ENCODE measurements at places on chromosomes 5 and 9.

GRCh38 chr5:152462021-152462721 is 57.1 kb upstream of the NMUR2 start:
- DNase-seq = peak; percentile 4

GRCh38 chr5:152246401-152246800 is 158.7 kb downstream of the NMUR2 start:
- DNase-seq = no peak

DNA sequence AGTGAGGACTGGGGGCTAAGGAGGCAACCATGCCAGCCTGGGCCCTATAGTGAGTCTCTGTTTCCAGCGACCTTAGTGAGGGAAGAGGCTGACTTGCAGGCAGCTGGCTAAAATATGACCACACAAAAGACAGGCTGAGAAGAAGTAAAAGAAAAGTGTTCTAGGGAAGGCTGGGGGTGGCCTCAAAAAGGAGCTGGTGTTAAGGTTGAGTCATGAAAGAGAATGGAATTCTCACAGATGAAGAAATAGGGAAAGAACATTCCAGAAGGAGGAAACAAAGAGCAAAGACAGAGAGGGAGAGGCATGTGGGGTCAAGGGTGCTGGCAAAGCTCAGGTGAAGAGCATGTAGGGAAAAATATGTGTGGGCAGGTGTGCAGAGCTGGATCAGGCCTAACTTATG is 302.7 kb upstream of the RFX3 start:
- DNase-seq = no peak

- no peak for DNase-seq
These were observed 2.0 kb upstream of the ROPN1L start for GRCh38 chr5:10439692-10440091.

DNA sequence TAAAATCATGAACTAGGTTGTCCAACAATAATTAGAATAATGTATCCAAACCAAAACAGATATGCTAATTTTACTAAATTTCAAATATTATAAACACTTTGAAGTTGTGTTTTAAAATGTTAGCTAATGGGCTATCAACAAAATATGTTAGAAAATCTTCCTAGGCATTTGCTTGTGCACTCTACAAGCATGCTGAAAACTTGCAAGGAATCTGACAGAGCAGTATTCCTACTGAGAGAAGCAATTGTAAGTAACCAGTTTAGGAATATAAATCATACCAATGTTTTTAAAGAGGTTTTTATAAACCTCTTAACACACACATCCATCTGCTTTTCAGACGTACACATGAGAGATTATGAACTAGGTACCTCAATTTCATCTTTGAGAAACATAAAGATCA is 228.4 kb upstream of the TBCA start:
- DNase-seq = no peak

DNA sequence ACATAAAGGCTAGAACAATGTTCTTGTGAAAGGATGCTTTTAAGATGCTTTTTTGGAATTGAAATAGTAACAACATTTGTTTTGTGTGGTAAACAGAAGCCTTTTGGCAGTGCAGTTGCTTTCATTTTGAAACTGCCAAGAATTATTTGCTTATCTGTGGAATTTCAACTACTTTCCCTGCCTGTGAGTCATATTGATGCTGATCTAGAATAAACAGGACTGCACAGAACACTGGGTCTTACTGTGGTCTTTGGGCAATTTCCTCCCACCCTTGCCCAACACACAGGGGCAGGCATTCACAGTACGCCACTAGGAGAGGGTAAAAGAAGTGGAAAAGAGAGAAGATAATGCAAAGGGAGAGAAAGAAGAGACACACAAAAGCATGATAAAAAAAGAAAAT is 483.7 kb downstream of the ELAVL2 start:
- DNase-seq = no peak

DNA sequence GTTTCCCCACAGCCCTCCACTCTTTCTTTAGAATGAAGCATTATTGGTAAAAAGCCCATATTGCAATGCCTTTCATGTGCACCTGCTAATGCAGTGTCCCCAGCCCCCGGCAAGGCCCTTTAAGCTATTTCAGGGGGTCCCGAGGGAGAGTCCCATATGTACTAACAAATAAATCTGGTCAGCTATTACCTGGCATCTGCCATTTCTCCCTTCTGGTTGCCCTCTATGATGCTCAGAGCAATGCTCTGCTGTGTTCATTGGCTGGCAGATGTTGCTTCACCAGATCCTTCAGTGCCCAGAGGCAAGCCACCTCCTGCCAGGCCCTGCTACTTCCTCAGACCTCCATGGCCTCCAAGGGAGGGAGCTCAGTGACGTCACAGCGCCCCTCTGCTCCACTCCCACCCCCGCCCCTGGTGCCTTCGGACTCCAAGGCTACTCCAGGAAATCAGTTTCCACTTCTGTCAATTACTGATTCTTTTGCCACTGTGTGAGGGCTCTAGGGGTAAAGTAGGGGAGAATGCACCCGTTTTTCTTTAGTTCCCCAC is 201.1 kb upstream of the GLRA1 start:
- DNase-seq = no peak

DNA sequence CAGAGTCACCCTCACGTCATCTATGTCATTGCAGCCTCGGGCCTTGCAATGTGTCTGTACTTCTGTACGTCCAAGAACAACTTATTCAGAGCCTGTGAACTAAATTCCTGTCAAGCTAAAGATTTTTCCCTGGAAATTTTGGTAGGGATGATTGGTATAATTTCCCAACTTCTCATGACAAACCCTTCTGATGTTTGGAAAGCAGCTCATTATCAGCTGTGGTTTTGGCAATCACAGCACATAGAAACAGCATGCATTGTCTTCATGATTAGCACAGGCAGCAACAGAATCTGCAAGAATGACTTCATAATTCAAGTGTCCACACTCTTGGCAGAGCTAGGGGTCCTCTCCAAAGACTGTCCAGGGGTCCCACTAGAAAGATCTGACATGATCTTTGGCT is 49.5 kb downstream of the APBA1 start:
- no peak for DNase-seq

DNA sequence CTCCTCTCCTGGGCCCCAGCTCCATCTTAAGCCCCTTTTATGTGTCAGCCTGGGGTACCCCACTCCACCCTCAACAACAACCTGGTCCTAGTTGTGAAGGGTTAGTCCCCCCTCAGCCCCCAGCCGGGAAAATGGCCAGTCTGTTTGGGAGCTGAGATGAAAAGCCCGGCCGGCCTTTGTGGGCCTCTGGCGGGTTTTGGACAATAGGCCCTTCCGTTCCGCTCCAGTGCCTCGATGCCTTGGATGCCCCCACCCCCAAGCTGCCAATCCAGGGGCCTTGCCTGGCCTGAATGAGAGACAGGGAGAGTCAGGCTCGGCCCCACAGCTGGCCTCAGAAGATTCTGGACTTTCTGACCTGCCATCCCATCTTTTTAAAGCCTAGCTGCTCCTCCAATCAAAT is 9.2 kb downstream of the CNTFR start:
- peak; percentile 26 for DNase-seq

- no peak for DNase-seq
These were observed 7.2 kb downstream of the RNF145 start for GRCh38 chr5:159202151-159202550.

DNA sequence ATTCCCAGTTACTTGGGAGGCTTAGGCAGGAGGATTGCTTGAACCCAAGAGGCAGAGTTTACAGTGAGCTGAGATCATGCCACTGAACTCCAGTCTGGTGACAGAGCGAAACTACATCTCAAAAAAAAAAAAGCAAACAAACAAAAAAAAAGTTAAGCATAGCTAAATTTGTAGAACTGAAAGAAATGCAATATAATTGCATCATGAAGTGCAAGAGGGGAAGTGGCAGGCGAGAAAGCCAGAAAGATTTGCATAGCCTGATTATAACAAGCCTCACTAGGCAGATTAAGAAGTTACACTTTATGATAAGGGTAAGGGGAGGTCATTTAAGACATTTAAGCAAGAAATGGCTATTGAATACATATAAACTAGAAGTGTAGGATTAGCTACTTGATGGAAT is 187.1 kb downstream of the EDIL3 start:
- DNase-seq = no peak

DNA sequence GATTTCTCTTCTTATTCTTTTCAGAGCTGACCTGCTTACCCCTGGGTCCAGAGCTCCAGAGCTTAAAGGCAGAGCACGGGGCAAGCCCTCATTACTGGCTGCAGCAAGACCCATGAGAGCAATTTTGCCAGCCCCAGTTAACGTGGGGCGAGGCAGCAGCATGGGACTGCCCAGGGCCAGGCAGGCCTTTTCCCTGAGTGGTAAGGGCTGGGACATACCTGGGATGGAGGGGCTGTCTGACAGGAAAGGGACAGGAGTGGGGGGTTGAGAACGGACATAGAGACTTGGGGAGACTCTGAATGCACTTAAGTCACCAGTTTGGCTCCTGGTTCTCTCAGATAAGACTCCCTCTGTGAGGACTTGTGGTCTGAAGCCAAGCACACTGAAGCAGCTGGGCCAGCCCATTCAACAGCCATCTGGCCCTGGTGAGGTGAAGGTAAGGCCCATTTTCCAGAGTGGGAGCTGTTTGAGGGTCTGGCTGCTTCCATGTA is 26.2 kb downstream of the HMGXB3 start:
- no peak for DNase-seq

DNA sequence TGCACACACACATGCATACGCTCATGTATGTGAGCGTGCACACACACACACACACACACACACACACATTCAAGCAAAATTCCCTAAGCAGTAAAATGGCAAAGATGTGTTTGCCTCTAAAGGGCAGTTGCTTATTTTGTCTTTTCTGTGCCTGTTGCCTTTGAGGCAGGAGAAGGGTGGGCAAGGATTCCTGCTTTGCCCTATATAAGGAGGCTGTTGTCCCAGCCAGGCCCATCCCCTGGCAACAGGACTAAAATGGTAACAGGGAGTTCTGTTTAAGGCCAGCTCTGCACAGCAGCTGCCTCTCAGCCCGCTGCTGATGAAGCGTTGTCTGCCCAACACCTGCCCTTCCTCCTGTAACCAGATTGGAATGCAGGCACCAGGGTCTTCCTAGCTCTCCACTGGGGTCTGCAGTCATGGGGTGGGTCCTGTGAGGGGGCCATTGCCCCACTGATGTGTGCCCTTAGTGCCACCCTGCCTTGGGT is 64.4 kb downstream of the PPARGC1B start:
- DNase-seq = no peak

DNA sequence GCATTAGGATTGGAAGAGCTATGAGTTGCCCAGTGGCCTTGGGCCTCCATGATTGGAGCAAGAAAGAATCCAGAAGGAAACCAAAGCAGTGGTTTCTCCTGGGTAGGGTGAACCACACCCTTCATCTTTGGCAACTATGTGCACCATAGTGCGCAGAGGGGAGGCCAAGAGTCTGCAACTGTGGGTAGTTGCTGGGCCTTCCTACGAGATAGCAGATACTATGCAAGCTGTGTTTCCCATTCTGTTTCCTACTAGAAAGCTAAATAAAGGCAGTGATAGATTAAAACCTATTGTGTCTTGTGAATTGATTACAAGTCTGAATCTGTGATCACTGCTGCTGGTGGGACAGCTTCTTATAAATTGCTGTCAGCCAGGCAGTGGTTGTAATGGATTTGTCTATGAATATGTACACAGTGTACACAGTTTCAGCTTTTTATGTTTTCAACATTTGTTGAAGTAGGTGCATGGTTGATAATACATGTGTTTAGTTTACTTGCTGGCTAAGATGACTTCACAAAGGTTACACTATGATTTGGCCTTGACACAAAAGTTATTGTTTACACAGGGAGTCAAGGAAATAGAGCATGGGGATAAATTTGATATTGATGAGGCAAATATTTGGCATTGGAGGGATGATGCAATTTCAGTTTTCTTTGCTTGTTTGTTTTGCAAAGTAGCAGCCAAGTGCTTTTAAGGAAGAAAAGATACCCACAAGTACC is 23.7 kb upstream of the PDE8B start:
- DNase-seq = no peak

DNA sequence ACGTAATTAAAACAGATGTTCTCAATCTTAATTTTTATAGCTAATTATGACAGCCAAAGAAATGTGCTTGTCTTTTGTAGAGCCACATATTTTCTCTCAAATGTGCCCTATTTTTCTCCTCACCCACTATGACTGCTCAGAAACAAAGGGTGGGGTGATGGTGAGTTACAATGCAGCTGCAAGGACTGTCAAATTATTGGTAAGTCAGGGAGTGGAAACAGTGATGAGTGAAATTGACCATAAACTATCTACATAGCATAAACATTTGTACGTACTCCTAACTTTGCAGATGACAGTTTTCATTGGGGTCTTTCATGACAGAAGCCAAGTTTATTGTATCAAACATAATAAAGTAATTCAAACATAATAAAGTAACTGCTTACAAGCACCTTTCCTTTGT is 215.9 kb downstream of the MCTP1 start:
- DNase-seq = no peak

DNA sequence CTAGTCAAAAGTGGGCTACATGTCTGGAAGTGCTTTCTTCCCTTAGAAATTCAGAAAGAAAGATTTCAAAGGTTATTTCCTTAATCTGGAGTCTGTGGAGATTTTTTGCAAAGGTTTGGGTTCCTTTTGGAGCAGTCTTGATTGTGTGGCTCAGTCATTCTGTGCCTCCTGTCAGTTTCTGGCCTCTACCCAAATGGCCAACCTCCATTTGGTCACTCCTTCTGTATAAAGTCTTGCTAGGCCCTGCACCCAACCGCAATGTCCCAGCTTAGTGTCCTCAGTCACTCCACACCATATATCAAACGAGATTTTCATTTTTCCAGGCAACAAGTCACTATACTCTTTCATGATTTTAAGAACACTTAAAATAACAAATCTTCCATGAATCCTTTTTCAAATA is 199.6 kb downstream of the NTRK2 start:
- DNase-seq = no peak

GRCh38 chr5:102720969-102721368 is 34.1 kb upstream of the PAM start:
- no peak for DNase-seq

DNA sequence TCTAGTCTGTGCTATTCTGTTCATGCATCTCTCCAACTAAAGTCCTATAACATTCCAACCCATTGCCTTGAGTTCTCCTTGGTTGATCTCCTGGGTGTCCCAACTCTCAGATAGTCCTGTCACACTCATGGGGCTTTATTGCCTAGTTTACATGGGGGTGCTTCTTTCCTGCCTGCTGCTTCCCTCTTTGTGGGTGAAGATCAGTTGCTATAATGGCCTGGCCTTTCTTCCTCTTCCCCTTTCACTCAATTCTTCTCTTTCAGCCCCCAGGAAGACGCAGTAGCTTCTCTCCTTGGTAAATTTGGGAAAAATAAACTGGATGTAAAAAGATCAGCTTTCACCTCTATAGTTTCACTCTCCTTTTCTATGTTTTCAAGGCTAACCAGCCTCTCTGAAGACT is 66.5 kb downstream of the PTCD2 start:
- DNase-seq = no peak

- DNase-seq = no peak
These were observed 387.7 kb upstream of the IRX4 start for GRCh38 chr5:2270467-2270866.

GRCh38 chr9:135779571-135779970 is 77.6 kb downstream of the KCNT1 start:
- DNase-seq = no peak

DNA sequence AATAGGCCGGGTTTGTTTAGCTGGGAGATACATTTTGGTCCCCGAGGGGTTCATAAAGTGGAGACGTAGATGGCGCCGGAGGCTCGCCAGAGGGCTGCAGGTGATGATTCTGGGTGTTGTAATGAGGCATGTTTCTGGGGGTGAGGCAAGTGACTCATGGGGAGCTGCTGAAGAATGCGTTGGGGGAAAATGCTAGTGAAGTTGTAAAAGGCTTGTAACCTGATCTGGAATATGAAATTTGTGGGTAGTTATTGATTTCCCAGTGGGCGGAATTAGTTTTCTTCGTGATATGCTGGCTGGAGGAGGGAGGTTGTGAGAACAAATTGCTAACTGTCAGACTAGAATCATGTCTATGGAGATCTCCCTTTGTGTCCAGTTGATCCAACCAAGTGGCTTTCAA is 158.3 kb downstream of the DOCK2 start:
- no peak for DNase-seq

GRCh38 chr5:123203105-123203800 is 114.2 kb downstream of the PRDM6 start:
- no peak for DNase-seq

Data from hippocampal formation (tissue), 2 donors.